Activated CD4-positive, alpha-beta T cell treated with anti-CD3 and anti-CD28 coated beads, Interleukin-2, amount 50 U/mL, for 16 hours (primary cell): ENCODE measurements at places on chromosomes 5 and 9.

DNA sequence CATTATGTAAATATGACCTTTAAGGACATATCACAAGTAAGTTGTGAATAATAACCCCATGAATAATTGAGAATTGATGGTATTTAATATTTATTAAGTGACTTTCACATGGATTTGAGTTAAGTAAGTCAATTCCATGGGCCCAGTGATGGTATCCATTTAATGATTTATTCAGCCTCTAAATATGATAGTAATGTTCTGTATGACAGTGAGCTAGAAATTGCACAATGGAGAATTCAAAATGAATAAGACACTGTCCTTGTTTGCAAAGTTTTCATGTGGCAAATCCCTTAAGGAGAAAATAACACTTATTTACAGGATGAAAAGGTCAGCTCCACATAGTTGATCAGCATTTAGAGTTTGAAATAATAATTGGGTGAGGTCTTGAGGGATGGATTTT lies 160.7 kb downstream of the PDE4D start:
- DNase-seq: no peak

GRCh38 chr5:171614511-171614910 lies 171.1 kb upstream of the SMIM23 start:
- DNase-seq: no peak

DNA sequence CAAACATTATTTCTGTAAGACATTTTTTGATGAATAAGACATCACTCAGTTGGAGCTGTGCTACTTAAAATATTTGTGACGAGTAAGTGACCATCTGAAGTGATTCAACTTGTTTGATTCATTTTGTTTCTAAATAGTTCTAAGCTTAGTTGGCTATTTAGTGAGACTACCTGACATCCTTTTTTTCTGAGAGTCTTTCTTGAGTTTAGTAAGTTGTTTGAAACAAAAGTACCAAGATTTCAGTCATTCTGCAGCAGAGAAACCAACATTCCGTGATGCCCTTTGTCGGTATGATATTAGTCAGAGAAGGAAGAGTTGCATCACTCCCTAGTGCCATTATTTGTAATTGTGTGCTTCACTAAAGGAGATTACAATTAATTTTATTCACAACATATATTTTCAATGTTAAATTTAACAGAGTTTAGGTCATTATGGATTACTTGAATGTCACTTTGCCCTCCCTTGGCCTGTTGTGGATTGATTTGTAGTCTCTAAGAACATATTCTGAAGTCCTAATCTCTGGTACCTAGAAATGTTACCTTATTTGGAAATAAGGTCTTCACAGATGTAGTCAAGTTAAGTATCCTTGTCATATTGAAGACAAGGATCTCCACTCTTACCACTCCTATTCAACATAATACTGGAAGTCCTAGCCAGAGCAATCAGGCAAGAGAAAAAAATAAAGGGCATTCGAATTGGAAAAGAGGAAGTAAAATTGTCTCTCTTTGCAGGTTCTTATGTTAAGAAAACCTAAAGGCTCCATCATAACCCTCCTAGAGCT lies 212.2 kb downstream of the PCSK1 start:
- peak; percentile 92 for DNase-seq

- peak; percentile 95 for DNase-seq
Observed at GRCh38 chr5:55712023-55712859, at the start of gene SLC38A9. Gene SLC38A9, minus strand, starts transcription at chr5:55712324. Its CDS starts 14,366 bp downstream, at chr5:55697958.

DNA sequence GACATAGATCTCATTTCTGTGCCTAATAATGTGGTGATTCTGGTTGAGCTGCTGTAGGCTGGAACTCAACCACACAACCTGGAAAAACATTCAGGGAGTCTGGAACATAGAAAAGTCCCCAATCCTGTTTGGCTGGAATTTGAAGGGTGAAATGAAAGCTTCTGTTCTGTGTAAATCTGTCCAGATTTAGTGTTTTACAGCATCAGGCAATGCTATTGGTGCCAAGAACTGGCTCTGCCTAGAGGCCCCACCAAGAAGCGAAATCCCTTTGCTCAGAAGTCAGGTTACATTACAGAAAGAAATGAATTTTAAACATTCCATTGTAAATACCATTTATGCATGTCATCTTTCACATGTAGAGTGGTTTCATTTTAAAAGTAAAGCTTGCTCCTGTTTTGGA lies 56.3 kb downstream of the TMEM174 start:
- DNase-seq: no peak
